ENCODE measurements at places on chromosomes 12 and 14.

GRCh38 chr12:106145539-106146447 lies 7.0 kb upstream of the NUAK1 start:
- DNase-seq: no peak

- DNase-seq: no peak
Observed at GRCh38 chr12:46915082-46915481, 89.3 kb upstream of the SLC38A4 start.

- DNase-seq: peak; percentile 77
Observed at GRCh38 chr12:116861320-116861719, 19.9 kb downstream of the HRK start.

GRCh38 chr12:110269622-110270124 lies 11.4 kb upstream of the ATP2A2 start:
- no peak for DNase-seq

- DNase-seq: no peak
Observed at GRCh38 chr12:106918746-106919145, 37.0 kb upstream of the TMEM263 start.

- peak; percentile 65 for DNase-seq
Observed at GRCh38 chr12:49092086-49092815, 2.4 kb downstream of the DHH start.

DNA sequence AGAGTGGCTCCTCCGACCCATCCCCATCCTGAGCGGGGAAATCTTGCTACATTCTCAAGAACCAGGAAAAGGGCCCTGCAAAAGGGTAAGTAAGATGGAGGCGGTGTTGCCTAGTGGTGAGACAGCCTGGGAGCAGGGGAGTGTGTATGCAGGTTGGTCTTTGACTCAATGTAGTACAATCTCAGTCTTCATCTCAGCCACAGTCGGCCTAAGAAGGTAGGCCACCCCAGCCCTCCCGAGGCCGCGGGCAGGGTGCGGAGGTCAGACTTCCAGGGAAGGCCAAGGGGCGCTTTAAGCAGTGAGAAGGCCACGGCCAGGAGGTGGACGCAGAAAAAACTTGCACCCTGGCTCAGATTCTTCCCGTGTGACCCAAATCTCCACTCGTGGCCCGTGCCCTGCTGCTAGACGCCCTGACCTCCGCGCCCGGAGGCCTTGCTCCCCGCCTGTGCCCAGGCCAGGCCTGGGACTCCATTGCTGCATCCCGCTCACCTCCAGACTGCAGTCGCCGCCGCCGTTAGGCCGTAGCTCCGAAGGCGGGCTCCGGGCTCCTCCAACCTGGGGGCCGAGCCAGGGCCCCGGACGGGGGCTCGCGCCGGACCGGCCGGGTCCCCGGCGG lies 435 bp downstream of the FOXM1 start:
- peak; percentile 48 for DNase-seq

DNA sequence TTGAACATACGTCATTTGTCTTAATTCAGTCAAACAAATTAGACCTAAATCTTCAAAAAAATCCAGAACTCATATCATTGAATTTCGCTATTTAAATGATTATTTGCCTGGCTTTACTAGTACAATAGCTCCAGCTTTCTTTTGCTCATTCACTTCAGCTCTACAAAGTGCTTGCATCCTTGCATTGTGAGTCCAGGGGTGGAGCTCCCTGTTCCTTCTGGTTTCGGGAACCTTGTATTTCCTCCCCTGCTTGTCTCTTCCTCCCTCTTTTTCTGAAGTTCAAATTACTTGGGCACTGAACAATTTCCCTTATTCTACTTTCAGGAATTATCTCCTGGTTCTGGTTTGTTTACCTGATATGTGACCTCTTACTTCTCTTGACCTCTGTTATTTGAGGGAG lies 58.1 kb upstream of the KITLG start:
- no peak for DNase-seq

- no peak for DNase-seq
Observed at GRCh38 chr14:67416085-67416484, 4.1 kb upstream of the PLEK2 start.

- peak; percentile 72 for DNase-seq
Observed at GRCh38 chr12:10559244-10559643, 53.6 kb downstream of the EIF2S3B start.
